ENCODE measurements at places on chromosomes 11 and 22. TPM values are rescaled to one million over a fixed set of nuclear protein-coding genes. Genes with fewer than 3 reads are reported as not detected.

- no peaks in the 10 kb centered on the region for H3K36me3 ChIP-seq
- H3K27ac ChIP-seq = no peak overlapping the region
- H3K4me3 ChIP-seq = no peak overlapping the region
- no peaks in the 10 kb centered on the region for H3K27me3 ChIP-seq
- no peak for DNase-seq
- peaks cover 11% of the 10 kb centered on the region for H3K4me1 ChIP-seq
Observed at GRCh38 chr11:62001450-62002191, 34.2 kb upstream of the FTH1 start.

GRCh38 chr11:93905384-93905783, 55.0 kb upstream of the VSTM5 start:
- no peak overlapping the region for H3K27ac ChIP-seq
- no peak overlapping the region for H3K4me3 ChIP-seq
- DNase-seq = no peak
- no peaks in the 10 kb centered on the region for H3K27me3 ChIP-seq
- no peaks in the 10 kb centered on the region for H3K4me1 ChIP-seq
- H3K36me3 ChIP-seq = no peaks in the 10 kb centered on the region

- H3K27me3 ChIP-seq = peaks cover 24% of the 10 kb centered on the region
- no peaks in the 10 kb centered on the region for H3K4me1 ChIP-seq
- H3K27ac ChIP-seq = peak overlapping the region; percentile 49
- peak; percentile 87 for DNase-seq
- H3K36me3 ChIP-seq = peaks cover 24% of the 10 kb centered on the region
Observed at GRCh38 chr11:47587723-47588326, 1.3 kb downstream of the FAM180B start.

- no peaks in the 10 kb centered on the region for H3K27me3 ChIP-seq
- no peak overlapping the region for H3K27ac ChIP-seq
- no peaks in the 10 kb centered on the region for H3K36me3 ChIP-seq
- no peak overlapping the region for H3K4me3 ChIP-seq
- DNase-seq = no peak
- no peaks in the 10 kb centered on the region for H3K4me1 ChIP-seq
Observed at GRCh38 chr11:15843309-15843872, 513.0 kb downstream of the SOX6 start.

DNA sequence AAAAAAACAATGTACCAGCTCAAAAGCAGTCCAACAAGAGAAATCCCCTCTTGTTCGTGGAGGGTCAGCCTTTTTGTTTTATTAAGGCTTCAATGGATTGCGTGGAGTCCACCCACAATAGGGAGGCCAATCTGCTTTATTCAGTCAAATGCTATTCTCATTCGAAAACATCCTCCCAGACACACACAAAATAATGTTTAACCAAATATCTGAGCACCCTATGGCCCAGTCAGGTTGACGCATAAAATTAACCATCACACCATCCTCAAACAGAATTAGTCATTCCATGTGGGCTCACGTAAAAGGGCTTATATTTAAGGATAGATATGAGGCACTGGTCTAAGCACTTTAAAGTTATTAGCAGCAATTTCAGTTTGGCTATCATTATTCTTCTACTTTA, 58.9 kb upstream of the DEUP1 start:
- no peaks in the 10 kb centered on the region for H3K4me1 ChIP-seq
- H3K27me3 ChIP-seq = no peaks in the 10 kb centered on the region
- H3K4me3 ChIP-seq = no peak overlapping the region
- H3K36me3 ChIP-seq = no peaks in the 10 kb centered on the region
- DNase-seq = no peak
- H3K27ac ChIP-seq = no peak overlapping the region

DNA sequence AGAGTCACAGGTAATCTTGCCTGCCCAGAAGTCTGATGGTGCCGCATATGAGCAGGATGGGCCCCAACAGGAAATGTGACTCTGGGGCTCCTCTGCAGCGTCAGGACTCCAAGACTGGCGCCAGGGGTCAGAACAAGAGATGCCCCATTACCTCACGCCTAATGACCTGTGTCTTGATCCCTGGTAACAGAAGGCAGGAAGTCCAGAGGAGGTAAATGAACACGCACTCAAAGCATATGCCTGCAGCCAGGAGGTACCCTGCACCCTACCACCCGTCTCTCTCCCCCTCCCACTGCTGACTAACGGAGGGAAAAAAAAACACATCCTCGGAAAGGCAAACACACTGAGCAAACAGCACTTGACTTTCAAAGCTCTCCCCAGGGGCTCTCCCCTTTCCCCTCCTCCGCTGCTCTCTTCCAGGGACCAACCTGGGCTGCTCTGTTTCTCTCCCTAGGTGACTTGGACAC, 37.3 kb downstream of the ABCC8 start:
- no peak for DNase-seq
- no peak overlapping the region for H3K27ac ChIP-seq
- H3K27me3 ChIP-seq = peaks cover 14% of the 10 kb centered on the region
- H3K4me1 ChIP-seq = no peaks in the 10 kb centered on the region
- H3K4me3 ChIP-seq = no peak overlapping the region

- H3K36me3 ChIP-seq = no peaks in the 10 kb centered on the region
- no peak overlapping the region for H3K27ac ChIP-seq
- peak; percentile 58 for DNase-seq
- peaks cover 22% of the 10 kb centered on the region for H3K27me3 ChIP-seq
Observed at GRCh38 chr22:37079668-37080171, 28.2 kb downstream of the KCTD17 start.

GRCh38 chr11:35063488-35063931, 75.5 kb upstream of the CD44 start:
- H3K36me3 ChIP-seq = no peaks in the 10 kb centered on the region
- no peak overlapping the region for H3K27ac ChIP-seq
- no peak for DNase-seq
- H3K4me3 ChIP-seq = no peak overlapping the region

GRCh38 chr11:78083021-78083420, 3.4 kb upstream of the NDUFC2 start:
- H3K4me3 ChIP-seq = no peak overlapping the region
- no peaks in the 10 kb centered on the region for H3K36me3 ChIP-seq
- peaks cover 32% of the 10 kb centered on the region for H3K4me1 ChIP-seq
- no peak for DNase-seq

DNA sequence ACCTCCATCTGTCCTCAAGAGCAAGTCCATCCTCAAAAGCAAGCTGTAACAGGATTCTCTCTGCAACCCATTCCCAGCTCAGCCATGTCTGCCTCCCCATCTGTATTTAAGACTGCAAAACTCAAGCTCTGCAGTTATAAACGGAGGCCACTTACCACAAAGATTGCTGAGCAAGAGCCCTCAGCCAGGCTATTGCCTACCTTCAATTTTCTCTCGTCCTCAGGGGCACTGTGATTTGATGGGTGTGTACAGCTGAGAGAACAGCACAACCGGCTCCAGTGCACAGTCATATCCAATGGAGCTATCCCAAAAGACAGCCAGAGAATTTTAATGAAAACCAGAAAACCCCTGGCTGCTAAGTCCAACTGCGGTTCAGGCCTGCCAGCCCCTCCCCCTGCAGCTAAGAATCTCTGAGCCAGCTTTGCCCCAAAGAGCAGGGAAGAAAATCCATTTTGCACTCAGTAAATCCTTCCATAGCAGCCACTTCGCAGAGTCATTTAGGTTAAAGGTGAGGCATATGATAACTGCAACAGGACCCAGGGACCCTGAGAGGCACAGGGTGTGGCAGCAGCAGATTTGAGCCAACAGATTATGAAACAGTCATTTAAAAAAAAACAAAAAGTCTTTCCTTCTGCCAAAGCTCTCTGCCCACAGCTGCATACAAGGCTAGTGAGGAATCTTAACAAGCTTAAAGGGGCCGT, 37.6 kb downstream of the RAB30 start:
- H3K27me3 ChIP-seq = no peaks in the 10 kb centered on the region
- no peaks in the 10 kb centered on the region for H3K36me3 ChIP-seq
- H3K27ac ChIP-seq = peak overlapping the region; percentile 42
- peak overlapping the region; percentile 33 for H3K4me3 ChIP-seq
- DNase-seq = no peak

DNA sequence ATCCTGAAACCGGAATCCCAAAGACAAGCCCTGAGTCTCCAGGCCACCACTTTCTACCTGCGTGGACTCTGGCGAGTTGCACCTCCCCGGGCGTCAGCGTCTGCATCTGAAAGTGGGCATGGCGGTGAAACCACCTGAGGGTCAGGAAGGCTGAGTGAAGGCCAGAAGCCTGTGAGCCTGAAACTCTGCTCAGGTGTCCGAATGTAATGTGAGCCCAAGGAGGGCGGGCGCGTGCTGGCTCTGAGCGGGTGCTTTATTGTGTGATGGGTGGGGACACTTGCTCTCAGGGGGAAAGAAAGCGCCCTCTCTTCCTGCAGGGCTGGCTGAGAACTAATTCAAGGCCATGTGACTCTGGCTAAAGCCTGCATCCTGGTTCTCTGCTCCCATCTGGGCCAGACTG, 135.6 kb downstream of the ST3GAL4 start:
- no peaks in the 10 kb centered on the region for H3K36me3 ChIP-seq
- H3K4me1 ChIP-seq = no peaks in the 10 kb centered on the region
- H3K27ac ChIP-seq = no peak overlapping the region
- no peak for DNase-seq
- no peak overlapping the region for H3K4me3 ChIP-seq
- no peaks in the 10 kb centered on the region for H3K27me3 ChIP-seq

- H3K36me3 ChIP-seq = no peaks in the 10 kb centered on the region
- no peak overlapping the region for H3K4me3 ChIP-seq
- peak; percentile 77 for DNase-seq
- H3K27me3 ChIP-seq = peaks cover 13% of the 10 kb centered on the region
- no peak overlapping the region for H3K27ac ChIP-seq
Observed at GRCh38 chr11:74726547-74727182, 4.6 kb downstream of the CHRDL2 start.

DNA sequence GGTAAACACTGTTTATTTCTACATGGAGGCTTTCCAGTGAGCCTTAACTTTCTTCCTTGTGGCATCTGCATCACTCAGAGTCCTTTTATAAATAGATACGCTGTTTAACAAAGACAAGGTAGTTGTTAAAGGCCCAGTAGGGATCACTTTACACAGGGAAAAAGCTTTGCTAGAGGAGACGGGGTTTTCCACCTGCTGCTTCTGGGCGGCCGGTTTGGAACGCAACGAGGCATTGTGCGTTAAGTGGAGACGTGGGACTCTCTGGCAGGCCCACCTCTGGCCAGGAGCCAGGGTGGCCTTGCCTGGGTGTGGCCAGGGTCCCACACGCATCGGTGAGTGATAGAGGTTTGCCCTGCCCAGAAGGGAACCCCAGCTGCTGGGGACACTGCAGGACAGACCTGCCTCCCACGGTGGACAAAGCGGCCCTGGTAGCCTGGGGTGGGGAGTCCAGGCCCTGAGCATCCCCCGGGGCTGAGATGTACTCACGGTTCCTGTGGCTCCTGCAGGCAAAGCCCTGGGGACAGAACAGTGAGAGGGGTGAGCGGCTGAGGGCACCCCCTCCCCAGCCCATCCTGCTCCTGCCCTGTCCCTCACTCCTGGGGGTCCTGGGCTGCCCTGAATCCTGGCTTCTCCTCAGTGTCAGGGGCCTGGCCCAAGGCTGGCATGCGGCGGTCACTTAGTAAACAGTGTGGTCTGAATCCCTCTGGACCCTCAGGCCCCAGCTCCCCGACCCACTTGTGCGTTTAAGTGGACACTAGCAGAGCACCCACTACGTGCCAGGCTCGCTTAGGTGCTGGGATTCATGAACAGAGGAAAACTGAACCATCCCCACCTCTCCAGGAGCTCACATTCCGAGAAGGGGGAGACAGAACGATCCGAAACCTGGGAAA, 4.2 kb downstream of the IL17REL start:
- peaks cover 41% of the 10 kb centered on the region for H3K27me3 ChIP-seq
- DNase-seq = peak; percentile 43
- H3K27ac ChIP-seq = no peak overlapping the region
- no peaks in the 10 kb centered on the region for H3K36me3 ChIP-seq

DNA sequence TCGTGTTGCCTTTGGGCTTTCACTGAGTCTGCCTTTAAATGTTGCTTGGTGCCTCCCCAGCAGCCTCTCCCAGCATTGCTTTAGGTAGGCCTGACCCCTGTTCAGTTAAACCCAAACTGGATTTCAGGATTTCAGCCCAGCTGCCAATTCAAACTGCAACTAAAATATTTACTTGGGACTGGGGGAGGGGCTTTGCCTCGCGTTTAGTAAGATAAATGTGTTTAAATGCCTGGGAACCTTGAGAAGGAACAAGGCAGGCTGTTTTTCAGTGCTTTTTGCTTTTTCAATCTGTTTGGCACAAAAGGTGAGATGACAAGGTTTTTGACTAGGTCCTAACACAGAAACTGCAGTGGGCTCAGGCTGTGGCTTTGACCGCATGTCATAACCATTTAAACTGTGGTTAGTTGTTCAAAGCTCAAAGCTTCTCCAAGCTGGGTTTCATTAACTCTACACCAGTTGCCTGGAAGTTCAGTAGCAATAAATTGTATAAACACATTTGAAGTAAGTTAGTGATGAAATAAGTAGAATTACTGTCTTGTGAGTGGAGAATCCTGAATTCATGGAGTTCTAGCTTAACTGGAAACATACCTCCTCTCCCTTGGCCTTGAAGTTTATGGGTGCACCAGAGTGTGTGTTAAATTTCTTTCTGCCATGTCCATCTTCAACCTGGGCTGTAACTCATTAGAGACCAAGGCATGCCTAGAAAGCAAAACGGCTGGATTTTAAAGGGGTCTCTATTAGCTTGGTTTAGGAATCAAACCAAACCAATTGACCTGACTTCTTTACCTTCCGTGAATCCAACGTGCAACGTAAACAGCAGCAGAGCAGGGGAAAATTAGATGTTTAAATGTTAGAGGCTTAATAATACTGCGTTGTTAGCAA, 3.6 kb downstream of the PKNOX2 start:
- no peak for DNase-seq
- H3K4me3 ChIP-seq = peak overlapping the region; percentile 59
- peaks cover 71% of the 10 kb centered on the region for H3K27me3 ChIP-seq
- H3K27ac ChIP-seq = peak overlapping the region; percentile 80

Gene SPTBN2
- total RNA-seq = 6.4 TPM

Gene C11orf87
- total RNA-seq = 0.09 TPM

Gene TREH
- total RNA-seq = 0.30 TPM

Gene YPEL4
- 3.1 TPM for total RNA-seq

Gene RAB36
- total RNA-seq = 9.6 TPM

Gene ACCS
- 31.4 TPM for total RNA-seq

Gene BACE1
- total RNA-seq = 28.4 TPM

Gene RBM14
- total RNA-seq = 93.4 TPM

Measured in lower lobe of right lung (tissue), 2 donors.